ENCODE measurements at places on chromosomes 5 and 9.

DNA sequence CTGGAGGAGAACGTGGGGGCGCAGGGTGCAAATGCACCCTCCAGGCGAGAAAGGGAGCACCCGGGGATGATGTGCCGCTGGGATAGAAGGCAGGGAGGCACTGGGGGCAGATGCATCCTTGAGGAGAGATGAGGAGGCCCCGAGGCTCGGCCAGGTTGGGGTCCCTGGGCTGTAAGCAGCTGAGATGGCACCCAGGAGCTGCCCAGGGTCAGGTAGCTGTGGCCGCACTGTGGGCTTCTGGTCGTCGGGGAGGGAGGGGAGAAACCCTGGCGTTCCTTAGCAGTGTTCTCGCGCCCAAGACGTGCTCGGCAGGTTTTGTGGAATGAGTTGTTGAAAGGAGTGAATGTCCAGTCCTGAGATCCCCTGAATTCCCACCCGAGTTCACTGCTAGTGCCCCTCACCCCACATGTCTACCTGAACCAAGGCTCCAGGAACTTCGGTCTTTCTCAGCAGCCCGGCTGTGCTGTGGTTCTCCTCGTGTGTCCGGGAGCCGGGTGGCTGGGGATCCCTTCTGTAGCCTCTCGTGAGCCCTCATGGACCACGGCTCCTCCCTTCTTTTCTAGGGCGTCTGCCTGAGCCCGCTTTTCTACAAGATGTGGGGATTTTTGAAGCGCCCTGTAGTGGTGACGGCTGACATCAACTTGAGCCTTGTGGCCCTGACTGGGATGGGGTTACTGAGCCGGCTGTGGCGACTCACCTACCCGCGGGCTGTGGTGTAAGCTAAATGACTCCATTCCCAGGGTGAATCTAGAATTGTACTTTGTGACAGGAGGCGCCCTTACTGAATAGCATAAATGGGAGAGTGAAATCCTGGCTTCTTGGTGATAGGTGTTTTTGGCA lies 1.1 kb downstream of the POMT1 start:
- DNase-seq = peak; percentile 20

DNA sequence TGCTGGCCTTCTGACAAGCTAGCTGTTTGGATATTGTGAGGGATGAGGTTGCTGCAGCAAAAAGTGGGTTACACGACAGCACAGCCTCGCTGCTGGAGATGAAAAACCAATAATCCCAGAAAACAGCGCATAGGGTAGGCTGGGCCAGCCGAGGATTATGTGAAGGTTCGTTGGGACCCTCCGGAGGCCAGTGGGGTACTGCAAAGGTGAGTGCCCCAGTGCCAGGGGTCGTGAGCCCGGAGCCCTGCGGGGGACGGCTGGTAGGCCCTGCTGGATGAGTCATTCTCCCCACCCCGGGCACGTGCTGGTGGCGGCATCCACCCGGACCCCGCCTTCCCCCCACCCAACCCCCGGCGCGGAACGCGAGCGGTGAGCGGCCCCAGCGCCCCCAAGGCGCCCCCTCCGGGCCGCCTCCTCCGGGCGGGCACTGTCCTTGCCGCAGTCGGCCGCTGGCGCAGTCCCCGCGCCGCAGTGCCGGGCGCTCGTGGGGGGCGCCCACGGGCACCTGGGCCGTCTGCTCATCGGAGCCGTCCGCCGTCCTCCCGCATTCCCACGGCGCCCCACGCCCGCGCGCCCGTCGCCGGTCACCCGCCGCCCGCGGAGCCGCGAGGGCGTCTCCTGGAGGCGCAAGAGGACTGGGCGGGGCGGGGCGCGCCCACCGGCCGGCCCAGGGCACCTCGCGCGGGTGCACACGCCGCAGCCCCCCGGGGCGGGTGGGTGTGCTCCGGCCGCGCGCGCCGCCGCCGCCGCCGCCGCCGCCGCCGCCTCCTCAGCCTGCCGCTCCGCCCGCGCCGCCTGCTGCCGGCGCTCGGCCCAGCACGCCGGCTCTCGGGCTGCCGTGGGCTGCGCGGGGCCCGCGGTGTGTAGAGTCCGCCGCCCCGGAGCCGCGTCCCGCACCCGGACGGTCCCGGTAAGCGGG lies at the start of gene PHF24:
TSS of gene PHF24 (plus strand) at position 794 of the 919 bp plus-strand sequence. CDS start 13,014 bp downstream, outside the sequence.
- peak; percentile 5 for DNase-seq

- DNase-seq = no peak
Observed at GRCh38 chr5:565782-566440, 41.7 kb upstream of the SLC9A3 start.

DNA sequence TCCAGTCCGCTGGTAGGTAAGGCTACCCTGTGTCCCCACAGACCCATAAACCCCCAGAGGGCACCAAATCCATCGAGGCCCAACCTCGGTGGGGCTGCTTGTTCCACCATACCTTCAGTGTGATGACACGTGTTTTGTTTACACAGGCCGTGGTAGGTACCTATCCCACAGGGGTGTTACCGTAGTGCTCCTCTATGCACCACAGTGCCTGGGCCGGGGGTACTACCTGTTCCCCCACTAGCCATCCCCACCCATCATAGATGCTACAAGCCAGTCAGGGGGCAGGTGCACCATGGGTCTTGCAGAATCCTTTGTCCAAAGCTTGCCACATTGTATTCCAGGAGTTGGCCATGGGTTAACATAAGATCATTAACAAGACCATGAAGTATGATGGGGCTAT lies 796.2 kb downstream of the EFNA5 start:
- no peak for DNase-seq

DNA sequence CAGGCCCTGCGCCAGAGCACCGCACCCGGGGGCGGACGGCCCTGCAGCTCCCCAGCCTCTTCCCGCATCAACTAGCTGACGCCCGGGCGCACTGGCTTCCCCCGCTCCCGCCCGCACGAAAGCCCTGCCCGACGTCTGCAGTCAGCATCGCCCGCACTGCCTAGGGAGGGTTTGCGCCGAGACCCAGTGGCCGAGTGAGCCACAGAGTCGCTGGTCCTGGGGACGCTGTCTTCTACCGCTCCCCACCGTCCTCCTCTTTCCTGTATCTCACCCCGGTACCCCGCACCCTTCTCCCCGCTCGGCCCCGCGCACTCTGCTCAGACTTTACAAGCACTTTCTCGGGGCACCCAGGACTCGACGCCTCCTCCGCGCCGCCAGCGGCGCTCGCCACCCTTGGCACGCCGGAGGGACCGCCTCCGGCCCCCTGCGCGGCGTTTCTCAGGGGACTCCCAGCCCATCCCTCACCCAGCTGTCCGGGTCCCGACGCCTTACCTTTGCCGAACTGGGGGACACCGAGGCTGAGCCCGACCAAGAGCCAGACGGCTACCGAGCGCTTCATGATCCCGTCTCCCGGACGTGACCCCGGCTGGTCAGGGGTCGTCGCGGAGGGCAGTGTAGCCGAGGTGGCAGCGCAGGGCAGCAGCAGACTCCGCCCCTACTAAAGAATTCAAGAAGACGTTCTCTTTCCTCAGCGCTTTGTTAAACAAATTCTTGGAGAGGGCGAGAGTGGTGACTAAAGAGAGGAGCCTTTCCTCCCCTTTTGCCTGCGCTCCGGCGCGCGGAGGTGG lies 670 bp downstream of the EDIL3 start:
- no peak for DNase-seq

DNA sequence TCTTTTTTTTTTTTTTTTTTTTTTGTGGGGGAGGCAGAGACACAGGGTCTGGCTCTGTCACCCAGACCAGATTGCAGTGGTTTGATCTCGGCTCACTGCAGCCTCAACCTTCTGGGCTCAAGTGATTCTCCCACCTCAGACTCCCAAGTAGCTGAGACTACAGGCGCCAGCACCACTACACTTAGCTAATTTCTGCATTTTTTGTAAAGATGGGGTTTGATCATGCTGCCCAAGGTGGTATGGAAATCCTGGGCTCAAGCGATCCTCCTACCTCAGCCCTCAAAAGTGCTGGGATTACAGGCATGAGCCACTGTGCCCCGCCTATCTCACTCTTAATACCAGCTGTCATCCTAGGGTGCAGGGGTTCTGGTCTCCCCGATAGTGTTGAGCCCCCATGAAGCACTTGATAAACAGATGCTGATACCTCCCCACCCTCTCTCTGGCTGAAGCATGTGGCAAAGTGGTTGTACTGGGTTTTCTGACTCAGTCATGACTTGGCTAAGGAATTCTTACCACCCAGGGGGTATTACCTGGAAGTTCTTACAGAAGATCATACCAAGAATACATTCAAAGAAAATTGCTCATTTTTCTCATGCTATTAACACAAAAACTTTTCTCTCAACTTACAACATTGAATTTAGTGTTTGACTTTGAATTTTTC lies 110.2 kb upstream of the DAPK1 start:
- no peak for DNase-seq

GRCh38 chr5:139660923-139661814 lies 13.0 kb downstream of the CXXC5 start:
- no peak for DNase-seq
